ENCODE measurements at places on chromosomes 4 and X.

DNA sequence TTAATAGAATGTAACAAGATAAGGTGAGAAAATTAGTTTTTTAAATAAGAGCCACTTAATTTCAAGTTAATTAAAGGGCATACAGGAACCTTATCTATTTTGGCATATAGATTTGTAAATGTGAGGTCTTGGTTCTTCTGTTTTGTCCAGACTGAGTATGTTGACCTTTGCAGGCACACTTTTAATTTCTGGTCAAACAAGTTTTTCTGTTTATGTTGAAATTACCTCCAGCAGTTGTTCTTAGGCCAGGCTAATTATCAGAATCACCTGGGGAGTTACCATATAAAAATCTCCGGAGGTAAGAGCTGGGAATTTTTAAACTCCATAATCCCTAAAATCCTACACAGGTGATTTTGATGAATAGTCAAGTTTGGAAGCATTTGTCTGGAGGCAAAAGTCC is 227.4 kb upstream of the ANKRD50 start:
- no peak for DNase-seq

DNA sequence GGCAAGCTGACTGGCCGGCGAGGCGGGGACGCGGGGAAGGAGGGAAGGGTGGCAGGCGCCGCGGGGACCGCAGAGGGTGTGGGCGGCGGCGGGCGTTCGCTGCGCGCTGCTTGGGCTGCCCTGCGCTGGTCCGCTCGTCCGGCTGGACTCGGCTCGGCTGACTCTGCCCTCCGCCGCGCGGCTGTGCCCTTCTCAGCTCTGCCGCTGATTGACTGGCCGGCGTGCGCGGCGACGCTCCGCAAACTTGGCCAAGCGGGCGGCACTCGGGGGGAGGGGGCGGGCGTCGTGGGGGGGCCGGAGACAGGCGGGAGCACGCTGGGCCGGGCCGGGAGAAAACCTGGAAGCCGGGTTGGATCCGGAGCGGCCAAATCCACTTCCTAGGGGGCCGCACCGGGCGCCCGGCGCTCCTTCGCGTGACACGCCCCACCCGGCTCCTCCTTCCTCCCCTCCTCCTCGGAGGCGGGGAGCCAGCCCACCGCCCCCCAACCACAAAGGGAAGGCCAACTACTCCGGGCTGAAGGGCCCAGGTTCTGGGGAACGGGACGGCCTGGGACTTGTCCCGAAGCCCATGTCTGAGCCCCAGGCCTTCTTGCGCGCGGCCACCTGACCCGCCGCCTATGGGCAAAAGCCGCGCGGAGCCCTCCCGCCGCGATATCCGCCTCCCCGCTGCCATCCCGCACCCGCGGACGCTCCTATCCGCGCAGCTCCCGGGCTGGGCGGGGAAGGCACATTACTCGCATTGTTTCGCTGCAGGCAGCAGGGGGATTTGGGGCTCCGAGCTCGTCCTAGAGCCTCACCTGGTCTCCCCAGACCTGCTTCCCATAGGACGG is at the start of gene GPC4:
TSS of gene GPC4 (minus strand) at position 214 of the 830 bp plus-strand sequence. CDS start 524 bp downstream, outside the sequence.
- no peak for DNase-seq

- no peak for DNase-seq
Measured at GRCh38 chrX:2631743-2632532, 59.2 kb upstream of the CD99 start.

DNA sequence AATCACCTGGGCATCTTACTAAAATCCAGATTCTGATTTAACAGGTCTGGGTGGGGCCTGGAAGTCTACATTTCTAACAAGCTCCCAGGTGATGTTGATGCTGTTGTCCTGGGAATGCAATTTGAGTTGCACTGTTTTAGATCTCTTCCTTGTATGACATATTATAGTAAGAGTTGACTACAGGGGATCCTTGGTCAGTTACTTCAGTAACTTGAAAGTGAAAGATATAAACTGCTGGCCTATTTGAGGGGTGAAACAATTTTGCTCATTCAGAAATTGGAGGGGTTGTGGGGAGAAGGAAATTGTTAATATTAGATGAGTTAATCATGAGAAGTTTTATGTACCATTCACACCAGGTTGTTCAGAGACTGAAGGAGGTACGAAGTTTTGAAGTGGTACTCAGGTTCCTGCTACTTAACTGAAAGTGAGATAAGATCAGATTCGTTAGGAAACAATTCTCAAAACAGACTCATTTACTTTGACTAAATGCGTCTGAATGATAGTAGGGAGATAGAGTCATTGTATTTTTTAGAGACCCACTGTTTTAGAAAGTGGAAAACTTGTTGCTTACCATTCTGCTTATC is 12.5 kb downstream of the SH2D1A start:
- DNase-seq = no peak

- no peak for DNase-seq
Measured at GRCh38 chrX:24996096-24996709, 19.6 kb downstream of the ARX start.

- no peak for DNase-seq
Measured at GRCh38 chr4:72714482-72715279, 145.7 kb upstream of the ADAMTS3 start.

DNA sequence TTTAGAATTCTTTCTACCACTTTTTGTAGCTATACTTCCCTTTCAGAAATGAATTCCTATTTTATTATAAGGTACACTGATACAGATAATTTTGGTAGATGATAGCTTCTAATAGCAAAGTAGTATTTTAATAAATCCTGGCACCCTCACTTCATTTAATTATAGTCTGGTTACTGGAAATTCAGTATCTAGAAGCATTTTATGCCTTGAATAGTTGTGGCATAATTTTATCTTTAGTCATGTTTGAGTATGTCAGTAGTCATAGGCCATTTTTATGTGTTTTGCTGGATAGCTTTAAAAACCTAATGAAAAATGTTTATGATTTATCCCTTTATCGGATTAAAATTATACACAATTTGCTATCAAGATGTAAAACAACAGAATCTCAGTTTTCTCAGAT is 92.3 kb downstream of the DIAPH2 start:
- DNase-seq = no peak

GRCh38 chrX:56366901-56367300 is 134.7 kb downstream of the KLF8 start:
- no peak for DNase-seq
